ENCODE measurements at places on chromosomes 3 and 15.

- DNase-seq, result no peak
Measured at GRCh38 chr3:37338500-37338899, 164.1 kb upstream of the LRRFIP2 start.

DNA sequence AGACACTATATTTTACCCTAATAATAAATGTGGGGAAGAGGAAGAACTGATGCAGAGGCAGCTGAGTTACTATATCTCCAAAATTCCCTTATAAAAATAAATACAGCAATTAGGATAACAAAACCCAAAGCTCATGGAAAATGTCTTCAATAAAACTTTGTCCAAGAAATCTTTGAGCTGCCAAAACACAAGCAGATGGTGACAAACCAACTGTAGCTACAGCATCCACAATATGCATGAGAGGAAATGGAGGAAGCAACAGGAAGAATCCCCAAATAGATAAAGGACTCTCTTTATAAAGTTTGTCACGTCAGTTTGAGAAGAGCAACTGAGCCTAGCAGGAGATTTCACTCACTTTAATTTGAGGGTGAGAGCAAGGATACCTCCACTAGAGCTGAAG, 638.2 kb downstream of the IGSF11 start:
- no peak for DNase-seq

DNA sequence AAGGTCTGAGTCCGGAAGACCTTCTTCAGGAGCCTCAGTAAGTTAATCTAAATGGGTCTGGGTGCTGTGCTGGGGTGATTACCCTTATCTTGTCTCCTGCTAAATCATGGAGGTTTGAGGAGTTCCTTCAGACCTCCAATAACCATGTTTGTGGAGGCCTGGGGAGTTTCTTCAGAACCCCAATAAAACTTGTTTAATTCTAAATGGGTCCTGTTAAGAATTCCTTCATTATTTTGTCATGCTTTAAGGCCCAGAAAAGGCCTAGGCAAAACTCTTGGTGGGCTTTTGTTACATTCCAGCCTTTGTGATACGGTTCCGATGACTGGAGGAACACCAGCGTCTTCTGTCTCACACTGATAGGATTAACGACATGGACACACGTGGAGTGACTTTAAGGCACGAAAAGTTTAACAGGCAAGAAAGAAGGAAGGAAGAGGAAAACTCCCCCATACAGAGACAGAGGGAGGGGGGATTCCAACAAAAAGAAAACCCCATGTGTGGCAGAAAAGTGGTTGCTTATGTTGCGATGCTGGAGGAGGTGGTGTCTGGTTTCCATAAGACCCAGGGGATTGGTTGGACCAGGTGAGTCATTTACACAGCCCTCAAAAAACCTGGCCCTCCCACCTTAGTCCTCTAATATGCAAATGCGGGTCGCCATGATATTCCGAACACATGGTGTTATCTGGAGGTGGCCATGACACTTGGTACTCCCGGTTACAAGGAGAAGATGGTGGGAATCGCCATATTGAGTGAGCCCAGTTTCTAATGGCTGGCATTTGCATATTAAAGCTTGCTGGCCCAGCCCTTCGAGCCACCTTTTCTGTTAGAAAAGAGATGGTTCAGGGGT, 72.6 kb upstream of the MFGE8 start:
- DNase-seq, result no peak

- no peak for DNase-seq
Measured at GRCh38 chr3:127732303-127732702, 59.6 kb downstream of the ABTB1 start.

DNA sequence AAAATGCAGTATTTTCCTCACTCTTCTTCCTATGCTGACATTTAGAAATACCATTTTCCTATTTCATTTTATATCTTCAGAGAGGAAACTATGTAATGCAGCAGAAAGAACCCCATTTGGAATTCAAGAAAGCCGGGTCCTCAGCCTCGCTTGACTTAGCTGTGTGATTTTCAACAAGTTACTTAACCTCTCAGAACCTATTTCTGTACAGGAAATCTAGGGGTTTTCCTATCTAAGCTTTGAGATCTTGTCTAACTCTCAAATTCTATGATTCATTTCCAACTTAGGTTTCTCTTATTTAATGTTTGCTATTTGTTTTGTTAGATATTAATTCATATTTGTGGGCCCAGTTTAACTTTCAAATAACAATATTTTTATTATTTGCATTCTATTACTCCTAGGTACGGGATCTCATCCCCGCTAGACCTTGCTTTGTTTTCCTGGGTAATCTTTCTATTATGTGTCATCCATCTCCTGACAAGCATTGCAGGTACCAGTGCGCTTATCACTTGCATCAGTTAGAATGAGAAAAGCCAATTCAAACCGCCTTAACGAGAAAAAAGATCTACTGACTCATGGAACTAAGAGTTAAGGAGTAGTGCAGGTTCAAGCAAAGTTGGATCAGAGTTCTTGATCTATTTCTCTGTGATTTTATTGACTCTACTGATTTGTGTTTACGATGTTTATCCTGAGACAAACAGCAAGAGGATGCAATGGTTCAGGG, 70.6 kb upstream of the BHLHE40 start:
- no peak for DNase-seq

DNA sequence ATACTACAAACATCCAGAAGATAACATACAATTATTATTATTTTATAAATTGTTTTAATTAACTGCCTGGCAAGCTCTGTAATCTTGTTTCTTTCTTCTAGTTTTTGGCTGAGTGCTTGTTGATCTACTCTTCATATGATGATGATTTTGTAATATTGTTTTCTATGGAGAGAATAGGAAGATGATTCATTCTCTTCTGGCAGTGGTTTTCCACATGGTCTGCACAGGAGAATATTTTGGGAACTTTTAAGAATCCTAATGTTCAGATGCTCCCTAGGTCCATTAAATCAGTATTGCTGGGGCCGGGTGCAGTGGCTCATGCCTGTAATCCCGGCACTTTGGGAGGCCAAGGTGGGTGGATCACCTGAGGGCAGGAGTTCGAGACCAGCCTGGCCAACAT, 37.6 kb downstream of the CACNA2D3 start:
- DNase-seq, result no peak

- no peak for DNase-seq
Measured at GRCh38 chr3:53846134-53846850, at the start of the genes CHDH and IL17RB. CHDH (minus strand) TSS chr3:53846419; CDS start chr3:53824008, 22,411 bp downstream. IL17RB (plus strand) TSS chr3:53846568; CDS start chr3:53846589, 21 bp downstream.
